ENCODE measurements at places on chromosomes 5 and 9. TPM values are rescaled to one million over a fixed set of nuclear protein-coding genes. Genes with fewer than 3 reads are reported as not detected.

GRCh38 chr5:125575891-125576505, 829.6 kb upstream of the ZNF608 start:
- no peak for DNase-seq

- DNase-seq: no peak
Measured at GRCh38 chr5:159452480-159453167, 122.3 kb upstream of the IL12B start.

DNA sequence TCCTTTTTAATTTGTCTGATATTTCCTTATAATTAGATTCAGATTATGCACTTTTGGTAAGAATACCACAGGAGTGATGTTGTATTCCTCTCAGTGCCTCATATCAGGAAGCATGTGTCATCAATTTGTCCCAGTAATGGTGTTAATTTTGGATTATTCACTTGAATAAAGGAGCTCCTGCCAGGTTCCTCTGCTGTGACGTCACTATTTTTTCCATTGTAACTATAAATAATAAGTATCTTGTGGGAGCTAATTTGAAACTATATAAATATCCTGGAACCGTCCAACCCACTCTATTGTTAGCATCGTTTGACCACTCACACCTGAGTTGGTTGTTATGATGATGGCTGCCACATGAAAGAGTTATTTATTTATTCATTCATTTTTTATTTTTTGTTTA, 107.9 kb downstream of the INVS start:
- no peak for DNase-seq

DNA sequence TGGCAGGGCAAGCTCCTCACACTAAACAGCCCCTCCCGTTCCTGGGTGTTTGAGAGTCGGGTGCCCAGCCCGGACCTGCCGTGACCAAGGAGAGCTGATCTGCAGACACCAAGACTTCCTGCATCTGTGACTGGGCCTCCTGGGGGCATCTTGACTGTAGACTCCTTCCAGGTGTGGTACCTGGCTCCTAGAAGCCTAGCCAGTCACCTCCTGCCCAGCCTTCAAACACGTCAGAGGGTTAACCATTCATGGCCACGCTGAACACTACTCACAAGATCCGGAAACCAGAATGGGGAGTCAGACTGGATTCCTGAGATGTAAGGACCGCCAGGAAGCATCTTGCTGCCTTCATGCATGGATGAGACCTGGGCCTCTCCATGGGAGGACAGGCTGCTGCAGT, 3.7 kb upstream of the LCN2 start:
- peak; percentile 73 for DNase-seq

DNA sequence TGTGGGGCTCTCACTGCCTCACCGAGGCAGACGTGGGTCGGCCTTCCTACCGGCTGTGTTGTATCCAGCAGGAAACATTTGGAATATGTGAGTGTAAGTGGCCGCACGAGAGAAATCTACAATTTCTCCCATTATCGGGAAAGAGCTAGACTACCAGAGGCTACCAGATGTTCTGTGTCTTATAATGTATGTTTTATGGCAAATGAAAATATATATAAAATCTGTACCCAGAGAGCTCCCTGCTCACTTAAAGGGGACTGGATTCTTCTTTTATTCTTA, 69.5 kb upstream of the PITX1 start:
- no peak for DNase-seq

- no peak for DNase-seq
Measured at GRCh38 chr5:1176473-1177391, 24.7 kb upstream of the SLC6A19 start.

GRCh38 chr5:141208478-141208877, at the start of gene PCDHB12:
TSS of gene PCDHB12 (plus strand) at chr5:141208719. CDS start at chr5:141208908, 189 bp downstream.
- DNase-seq: no peak

The ZCCHC10 gene
- total RNA-seq: 24.1 TPM

The HSPB3 gene
- total RNA-seq: 12.4 TPM

The PCDHGC3 gene
- total RNA-seq: 62.8 TPM

GRCh38 chr5:90767710-90768109, 209.1 kb downstream of the ADGRV1 start:
- DNase-seq: no peak

DNA sequence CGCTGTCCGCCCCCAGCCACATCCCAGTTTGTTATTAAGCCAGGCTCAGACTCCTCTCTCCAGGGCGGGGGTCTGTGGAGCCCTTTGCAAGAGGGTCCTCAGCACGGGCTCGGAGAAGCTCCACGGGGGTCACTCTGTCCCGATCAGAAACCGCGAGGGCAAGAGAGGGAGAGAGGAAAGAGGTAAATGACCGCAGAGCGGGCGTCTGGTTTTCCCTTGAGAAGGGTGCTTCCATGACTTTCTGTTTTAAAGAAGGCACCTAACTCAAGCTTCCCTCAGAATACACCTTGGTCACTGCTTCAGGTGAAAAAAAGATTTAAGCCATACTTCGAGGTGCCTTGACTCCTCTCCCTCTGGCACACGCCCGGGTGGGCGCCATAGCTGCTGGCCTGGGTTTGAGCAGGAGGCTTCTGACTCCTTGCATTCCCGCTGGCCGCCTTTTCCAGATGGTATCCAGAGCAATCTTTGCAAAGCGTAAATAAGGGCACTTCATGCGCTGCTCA, 5.8 kb upstream of the TERT start:
- no peak for DNase-seq

GRCh38 chr5:38208782-38209378, 49.5 kb upstream of the EGFLAM start:
- no peak for DNase-seq

The CDKN2A gene
- 0.85 TPM for total RNA-seq

DNA sequence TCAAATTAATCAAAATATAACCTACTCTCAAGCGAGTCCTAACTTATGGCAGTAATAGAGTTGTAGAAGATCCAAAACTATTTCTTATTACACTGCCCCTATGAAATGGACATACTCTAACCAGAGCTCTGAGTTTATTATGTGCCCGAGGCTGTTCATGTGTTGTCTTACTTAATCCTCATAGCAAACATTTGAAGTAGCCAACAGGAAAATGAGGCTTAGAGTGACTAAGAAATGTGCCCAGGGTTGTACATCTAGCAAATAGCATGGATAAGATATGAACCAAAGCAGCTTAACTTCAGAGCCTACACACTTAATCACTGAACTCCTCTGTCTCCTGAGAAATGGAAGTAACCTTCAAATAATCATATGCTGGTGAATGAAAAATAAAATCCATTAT, 1551.7 kb downstream of the MAT2B start:
- no peak for DNase-seq

The QSOX2 gene
- 7.6 TPM for total RNA-seq

DNA sequence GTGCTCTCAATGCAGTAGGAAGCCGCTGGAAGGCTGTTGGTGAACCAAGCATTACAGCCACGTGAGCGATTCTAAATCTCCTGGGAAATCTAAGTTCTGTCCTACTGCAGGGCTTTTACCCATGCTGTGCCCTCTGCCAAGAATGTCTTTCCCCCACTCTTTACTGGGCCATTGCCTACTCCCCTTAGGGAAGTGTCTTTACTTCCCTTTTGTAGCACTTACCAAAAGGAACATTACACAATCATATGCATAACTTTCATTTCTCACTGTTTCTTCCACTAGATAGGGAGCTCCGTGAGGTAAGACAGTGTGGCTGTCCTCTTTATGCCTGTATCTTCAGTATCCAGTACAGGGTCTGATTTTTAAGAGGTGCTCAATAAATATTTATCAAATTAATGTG, 241.7 kb upstream of the NR4A3 start:
- DNase-seq: no peak

DNA sequence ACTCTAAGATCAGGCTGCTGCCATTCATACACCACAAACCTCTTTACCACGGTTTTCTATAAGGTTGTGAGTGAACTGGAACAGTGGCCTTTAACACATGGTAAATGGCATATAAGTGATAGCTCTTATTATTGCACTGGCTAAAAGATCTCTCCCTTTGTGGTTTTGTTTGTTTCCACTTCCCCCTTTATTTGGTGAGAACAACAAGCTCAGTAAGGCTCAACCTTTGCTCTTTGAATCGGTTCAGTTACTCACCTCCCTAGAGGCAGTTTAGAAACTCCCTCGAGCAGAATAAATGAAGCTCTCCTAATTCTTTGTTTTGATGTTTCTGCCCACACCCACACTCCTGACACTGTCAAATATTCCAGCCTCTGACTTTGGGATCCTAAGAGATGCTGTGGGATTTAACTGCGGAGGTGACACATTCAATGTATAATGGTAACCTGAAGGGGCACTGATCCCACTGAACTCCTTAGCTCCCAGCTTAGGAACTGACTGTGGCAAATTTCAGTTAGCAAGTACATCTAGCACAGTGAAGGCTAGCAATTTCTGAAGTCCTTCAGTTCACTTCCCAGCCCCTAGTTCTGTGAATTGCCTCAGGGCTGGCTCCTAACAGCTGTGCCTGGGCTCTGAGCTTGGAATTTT, 22.5 kb upstream of the RAD23B start:
- DNase-seq: no peak

DNA sequence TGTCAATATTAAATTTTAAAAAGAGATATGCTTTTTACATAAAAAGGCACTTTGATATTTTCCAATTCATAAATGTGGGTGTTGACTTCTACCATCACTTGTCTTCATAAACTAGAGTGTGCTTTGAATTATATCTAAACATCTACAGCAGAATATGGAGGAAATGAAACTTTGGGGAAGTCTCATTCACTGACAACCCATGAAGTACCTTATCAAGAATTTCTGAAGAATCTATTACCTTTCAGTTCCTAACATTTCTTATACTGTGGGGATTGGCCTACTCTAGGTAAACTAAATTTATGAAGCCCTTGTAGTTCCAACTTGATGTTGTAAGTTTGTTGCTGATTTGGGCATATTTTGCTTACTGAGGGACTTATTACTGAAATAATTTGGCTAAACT, 81.9 kb downstream of the EMB start:
- no peak for DNase-seq

The SNX2 gene
- 124 TPM for total RNA-seq

The SPARC gene
- 5,536 TPM for total RNA-seq

Data from urinary bladder (tissue), 4 donors.